ENCODE measurements at places on chromosomes 1 and 21.

GRCh38 chr1:190940951-190941350 is 463.3 kb upstream of the BRINP3 start:
- DNase-seq, result no peak

GRCh38 chr1:27144049-27144748 is 10.7 kb downstream of the SLC9A1 start:
- DNase-seq, result no peak

GRCh38 chr1:25890239-25891034 is 14.9 kb upstream of the PAQR7 start:
- DNase-seq, result no peak

DNA sequence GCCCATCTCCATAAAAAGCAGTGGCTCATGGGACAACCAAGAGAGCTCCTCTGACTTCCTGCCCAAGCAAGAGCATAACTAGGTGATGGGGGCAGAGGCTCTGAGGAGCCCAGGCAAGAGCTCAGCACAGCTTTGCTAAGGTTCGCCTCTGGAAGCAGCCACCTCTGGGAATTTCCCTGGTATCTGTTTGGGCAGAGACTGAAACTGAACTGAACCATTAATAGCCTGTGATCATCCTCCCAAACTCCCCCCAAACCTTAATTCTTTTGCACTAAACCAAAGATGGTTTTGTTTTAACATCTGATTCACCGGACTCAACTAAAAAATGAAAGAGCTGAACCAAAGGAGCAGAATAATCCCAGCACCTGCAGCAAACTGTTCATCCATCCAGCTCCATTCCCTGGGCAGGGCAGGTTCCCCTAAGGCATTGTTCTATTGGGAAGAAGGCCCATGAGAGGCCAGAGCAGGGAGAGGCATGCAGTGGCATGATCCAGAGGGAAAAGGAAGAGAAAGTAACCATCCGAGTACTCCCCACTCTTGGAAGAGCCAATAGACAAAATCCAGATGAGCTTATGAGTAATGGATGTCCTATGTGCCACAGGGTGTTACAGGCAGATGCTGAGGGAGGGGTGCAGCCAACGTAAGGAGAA is 77.8 kb upstream of the KAZN start:
- DNase-seq, result no peak

- no peak for DNase-seq
Measured at GRCh38 chr1:115771847-115772457, 3.4 kb upstream of the CASQ2 start.

- DNase-seq, result no peak
Measured at GRCh38 chr1:56081173-56081572, 498.2 kb downstream of the PLPP3 start.

DNA sequence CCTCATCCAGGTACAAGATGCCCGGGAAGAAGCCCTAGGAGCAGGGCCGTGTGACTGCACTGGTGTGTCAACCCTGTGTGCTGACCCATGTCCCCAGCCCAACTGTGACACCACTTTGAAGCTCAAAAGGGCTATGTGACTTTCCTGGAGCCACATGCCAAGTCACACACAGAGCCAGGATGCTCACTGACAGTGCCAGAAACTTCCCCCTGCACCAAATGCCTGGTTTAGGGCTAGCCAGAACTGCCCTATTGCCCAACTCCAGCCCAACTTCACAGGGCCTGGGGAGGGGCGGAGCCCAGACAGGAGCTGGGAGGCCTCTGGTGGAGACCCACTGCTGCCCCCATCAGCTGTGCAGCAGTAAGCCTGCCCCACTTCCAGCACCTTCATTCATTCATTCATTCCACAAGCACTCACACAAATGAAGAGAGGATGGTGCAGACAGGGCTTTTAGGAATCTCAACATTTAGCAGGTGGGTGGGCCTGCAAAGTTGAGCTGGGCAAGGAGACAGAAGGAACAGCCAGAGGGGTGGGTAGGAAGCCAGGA is 36.7 kb downstream of the KCNQ4 start:
- no peak for DNase-seq
